ENCODE measurements at places on chromosomes 2 and 18.

- DNase-seq: no peak
Measured at GRCh38 chr2:226601881-226602662, 197.5 kb downstream of the IRS1 start.

DNA sequence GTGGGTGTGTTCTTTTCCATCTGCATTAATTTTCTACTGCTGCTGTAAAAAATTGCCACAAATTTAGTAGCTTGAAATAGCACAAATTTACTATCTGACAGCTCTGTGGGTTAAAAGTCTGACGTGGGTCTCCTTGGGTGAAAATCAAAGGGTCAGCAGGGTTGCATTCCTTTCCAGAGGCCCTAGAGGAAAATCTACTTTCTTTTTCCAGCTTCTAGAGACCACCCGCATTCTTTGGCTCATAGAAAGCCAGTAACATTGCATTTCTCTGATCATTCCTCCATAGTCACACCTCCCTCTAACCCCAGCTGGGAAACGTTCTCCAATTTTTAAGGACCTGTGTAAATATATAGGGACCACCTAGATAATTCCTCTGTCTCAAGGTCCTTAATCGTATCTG, 128.8 kb downstream of the ATL2 start:
- DNase-seq: no peak

DNA sequence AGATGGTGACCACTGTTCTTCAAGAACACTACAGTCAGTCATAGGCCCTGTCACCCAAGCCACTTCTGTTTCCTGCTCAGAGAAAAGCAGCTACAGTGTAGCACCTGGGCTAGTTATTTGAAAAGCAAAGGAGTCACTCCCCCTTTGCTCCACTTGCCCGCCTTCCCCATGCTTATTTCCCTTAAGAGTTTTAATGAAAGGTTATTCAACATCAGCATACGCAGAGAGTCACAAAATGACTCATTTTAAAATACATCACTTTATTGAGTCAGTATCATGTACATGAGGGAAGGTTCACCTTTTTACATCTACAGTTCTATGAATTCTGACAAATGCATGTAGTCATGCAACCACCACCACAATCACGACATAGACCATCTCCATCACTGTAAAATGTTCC, 71.3 kb downstream of the TNFRSF11A start:
- no peak for DNase-seq

- no peak for DNase-seq
Measured at GRCh38 chr2:32399221-32399620, 42.4 kb downstream of the BIRC6 start.

DNA sequence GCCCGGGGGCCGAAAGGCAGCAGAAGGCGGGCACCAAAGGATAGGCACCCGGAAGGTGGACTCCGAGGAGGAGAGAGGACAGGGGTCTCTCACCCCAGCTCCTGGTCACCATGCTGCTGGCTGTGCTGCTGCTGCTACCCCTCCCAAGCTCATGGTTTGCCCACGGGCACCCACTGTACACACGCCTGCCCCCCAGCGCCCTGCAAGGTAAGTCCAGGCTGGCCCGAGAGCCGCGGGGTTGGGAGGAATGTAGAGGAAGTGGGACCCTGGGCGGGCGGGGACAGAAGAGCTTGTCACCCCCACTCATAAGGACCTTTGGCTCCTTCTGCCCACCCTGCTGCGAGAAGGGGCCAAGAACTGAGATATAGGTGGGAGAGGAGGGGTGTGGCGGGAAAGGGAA, 301 bp downstream of the PRSS56 start:
- DNase-seq: no peak

DNA sequence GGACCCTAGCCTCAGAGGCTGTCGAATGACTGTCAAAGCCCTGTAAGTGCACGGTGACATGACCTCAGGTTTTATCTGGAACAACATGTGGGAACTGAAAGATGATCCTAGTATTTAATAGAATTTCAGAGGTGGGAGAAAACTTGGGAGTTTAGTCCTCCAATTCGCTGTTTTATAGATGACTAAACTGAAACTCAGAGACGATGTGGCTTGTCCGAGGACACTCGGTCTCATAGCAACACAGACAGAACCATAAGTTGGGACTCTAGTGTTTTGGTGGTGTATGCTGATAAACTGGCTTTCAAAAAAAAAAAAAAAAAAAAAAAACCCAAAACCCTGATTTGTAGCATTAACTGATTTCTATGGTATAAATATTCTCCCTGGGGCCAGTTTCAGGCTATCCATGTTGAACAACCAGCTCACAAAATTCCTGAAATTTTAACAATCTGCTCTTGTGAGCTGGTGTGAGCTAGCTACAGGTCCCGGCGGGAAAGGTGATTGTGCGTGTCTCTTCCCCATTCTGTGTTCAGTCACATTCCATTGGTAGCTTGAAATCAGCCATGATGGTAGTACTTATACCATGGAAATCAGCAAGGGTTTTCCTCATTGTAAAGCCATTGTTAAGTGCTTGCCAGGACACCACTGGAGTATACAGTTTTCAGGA, 195.5 kb upstream of the EPAS1 start:
- no peak for DNase-seq

GRCh38 chr2:126877041-126877440, 21.6 kb upstream of the TEX51 start:
- DNase-seq: no peak

DNA sequence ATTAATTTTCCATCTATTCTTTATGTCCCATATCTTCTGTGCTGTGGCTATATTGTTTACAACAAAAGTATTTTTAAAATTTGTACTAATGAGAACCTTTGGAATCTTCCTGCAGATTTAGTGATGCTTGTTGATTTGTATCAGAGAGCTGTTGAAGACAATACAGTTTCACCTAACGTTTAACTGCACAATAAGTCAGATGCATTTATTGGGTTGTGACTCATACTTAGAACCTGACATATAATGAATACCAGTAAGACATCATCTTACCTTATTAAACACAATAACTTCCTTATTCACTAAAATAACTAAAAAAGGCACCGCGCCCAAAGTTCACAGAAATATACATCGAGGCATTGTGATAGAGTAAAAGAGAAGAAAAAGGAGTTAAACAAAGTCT, 43.8 kb upstream of the IL1R1 start:
- no peak for DNase-seq

DNA sequence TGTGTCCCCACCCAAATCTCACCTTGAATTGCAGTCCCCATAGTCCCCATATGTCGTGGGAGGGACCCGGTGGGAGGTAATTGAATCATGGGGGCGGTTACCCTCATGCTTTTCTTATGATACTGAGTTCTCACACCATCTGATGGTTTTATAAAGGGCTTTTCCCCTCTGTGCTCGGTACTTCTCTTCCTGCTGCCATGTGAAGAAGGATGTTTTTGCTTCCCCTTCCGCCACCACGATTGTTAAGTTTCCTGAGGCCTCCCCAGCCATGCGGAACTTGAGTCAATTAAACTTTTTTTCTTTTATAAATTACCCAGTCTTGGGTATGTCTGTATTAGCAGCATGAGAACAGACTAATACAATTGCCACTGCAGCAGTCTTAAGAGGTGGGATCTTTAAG, 134.9 kb downstream of the LTBP1 start:
- DNase-seq: no peak

DNA sequence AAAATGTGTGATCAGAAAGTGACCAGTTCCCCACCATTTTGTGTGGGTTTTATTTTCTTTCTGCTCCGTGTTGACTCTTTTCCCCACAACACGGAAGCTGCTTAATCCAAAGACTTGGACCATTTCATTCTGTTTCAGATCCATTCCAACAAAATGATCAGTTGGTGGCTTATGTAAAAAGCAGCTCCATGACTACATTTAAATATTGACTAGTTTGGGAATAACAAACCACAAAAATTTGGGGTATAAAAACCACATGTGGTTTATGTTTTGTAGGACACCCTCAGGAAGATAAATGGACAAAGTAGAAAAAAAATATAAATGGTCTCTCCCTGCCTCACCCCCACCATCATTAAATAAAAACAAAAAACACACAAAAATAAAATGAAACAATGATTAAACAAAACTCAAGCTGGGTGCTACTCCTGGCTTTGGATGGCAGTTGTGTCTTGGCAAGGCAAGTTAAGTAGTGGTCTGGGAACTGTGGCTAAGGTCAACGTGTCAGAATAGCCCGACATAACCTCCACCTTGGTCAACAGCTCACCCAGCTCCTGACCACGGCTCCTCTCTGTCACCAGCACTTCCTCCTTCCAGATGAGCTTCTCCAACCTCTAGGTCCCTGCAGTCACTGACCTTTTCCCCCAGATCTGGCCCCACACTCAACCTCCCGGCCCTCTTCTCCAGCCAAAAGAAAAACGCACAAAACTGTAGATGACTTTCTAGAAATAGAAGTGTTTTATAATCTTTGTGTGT, 12.8 kb upstream of the WIPF1 start:
- no peak for DNase-seq

DNA sequence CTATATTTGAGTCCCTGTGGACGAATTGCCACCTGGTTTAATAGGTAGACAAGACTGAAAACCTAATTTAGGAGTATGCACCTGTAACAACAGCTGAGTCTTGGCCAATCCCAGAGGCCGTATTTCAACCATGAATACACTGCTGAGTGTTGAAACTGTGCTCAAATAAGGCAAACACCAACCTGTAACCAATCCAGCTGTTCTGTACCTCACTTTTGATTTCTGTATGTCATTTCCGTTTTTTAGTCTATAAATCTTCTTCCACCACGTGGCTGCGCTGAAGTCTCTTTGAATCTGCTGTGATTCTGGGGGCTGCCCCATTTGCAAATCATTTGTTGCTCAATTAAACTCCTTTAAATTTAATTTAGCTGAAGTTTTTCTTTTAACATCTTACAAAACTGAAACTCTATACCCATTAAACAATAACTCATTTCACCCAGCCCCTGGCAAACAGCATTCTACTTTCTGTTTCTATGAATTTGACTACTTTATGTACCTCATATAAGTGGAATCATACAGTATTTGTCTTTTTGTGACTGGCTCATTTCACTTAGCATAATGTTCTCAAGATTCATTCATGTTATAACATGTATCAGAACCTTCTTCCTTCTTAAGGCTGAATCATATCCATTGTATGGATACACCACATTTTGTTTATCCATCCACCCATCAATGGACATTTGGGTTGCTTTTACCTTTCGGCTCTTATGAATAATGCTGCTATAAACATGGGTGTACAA, 7.5 kb upstream of the YPEL5 start:
- no peak for DNase-seq

DNA sequence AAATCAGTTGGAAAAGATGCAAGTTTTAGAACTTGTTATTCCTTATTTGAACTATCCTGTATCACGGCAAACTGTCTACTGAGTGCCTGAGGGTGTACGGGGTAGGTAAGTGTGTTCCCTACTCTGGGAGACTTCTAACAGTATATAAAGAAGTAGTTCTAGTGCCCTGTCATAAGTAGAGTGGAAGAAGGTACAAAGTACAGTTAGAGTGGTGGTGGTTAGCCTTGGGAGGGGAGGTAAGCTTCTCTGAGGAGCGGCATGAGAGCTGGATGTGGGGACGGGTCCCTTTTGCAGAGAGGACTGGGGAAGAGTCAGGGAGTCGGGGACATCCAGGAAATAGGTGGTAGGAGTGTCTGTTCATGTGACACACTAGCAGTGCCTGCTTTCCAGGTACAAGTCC, 48.5 kb downstream of the DGKD start:
- no peak for DNase-seq

- DNase-seq: no peak
Measured at GRCh38 chr2:225995796-225996461, 596.4 kb downstream of the NYAP2 start.

GRCh38 chr18:28581521-28582071, 404.7 kb upstream of the CDH2 start:
- no peak for DNase-seq

DNA sequence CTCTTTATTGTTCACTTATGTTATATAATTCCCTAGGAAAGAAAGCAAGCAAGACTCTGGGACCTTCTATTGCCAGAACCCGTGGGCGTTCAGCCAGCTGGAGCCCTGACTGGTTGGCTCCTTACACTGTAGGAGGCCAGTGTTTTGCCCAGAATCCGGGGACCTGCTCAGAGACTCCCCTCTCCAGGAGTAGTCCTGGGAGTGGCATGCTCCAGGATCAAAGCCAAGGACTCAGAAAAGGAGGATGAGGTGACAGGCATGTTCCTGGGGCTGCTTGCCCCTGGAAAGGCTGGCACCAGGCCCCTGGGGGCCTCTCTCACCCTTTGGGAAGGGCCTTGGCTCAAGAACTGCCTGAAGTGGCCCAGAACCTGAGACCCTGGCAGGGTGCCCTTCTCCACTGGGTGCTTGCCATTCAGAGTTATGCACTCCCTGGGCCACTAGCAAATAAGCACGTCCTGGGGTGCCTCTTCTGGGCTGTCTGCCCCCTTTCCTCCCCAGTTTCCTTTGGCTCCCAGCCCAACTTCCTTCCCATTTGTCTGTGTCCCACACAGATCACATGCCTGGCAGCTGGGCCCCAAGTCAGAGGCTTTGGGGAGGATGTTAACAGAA, 19.6 kb upstream of the KIF3C start:
- DNase-seq: peak; percentile 63

DNA sequence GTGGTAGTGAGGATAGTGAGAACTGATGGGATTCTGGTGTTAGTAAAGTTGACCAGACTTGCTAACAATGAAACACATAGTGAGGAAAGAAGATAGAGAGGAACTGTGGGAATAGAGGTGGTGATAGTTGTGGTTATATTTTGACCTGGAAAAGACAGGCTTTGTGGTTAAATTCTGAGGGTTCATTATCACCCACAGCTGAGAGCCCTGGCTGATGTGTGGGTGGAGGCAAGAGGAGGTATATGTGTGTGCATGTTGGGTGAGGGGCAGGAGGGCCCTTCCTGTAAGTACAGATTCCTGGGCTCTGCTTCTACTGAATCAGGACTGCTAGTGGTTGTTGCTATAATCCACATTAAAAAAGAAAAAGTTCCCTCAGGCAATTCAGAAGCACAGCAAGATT, 26.2 kb upstream of the TMEM163 start:
- no peak for DNase-seq

GRCh38 chr2:69564604-69565003, 78.9 kb downstream of the AAK1 start:
- no peak for DNase-seq

DNA sequence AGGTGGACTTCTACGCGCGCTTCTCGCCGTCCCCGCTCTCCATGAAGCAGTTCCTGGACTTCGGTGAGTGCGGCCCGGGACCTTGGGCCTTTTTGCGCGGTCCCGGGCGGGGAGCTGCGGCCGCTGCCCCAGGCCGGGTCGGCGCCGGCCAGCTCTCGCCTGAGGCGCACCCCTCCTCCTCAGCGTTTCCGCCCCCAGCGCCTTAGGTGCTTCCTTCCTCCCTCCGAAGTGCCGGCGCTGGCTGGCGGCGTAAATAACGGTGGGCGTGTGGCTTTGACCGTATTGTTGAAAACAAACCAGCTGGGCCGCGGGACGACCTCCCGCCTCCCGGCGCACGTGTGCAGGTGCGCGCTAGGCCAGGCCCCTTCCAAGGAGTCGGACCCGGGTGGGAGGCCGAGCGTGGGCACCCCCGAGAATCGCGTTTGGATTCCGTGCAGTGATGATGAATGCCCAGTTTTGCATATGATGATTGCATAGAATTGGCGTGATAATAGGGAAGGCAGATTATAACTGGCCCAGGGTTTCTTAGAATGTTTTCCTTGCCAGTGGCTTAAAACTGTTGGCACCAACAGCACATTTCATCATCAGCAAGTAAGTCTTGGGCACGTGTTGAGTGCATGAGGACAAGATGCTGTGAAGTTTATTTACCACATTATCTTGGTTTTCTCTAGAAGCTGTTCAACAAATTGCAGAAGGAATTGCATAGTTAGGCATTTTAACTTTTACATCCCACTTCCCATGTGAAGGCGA, 569 bp downstream of the PDK1 start:
- no peak for DNase-seq

- no peak for DNase-seq
Measured at GRCh38 chr2:20641123-20641985, 9.5 kb downstream of the HS1BP3 start.

- no peak for DNase-seq
Measured at GRCh38 chr2:216406826-216407225, 5.5 kb upstream of the SMARCAL1 start.

All from right forelimb (tissue), 1 donor.